ENCODE measurements at places on chromosomes 3 and 15.
A peak's percentile ranks its signal among the peaks of the same experiment; 100 is the strongest.

GRCh38 chr3:105504440-105504951 lies 137.8 kb downstream of the ALCAM start:
- no peak for DNase-seq

GRCh38 chr3:43615133-43615532 lies 6.7 kb downstream of the ANO10 start:
- no peak for DNase-seq

- no peak for DNase-seq
Observed at GRCh38 chr15:80179025-80179759, 26.4 kb downstream of the FAH start.

DNA sequence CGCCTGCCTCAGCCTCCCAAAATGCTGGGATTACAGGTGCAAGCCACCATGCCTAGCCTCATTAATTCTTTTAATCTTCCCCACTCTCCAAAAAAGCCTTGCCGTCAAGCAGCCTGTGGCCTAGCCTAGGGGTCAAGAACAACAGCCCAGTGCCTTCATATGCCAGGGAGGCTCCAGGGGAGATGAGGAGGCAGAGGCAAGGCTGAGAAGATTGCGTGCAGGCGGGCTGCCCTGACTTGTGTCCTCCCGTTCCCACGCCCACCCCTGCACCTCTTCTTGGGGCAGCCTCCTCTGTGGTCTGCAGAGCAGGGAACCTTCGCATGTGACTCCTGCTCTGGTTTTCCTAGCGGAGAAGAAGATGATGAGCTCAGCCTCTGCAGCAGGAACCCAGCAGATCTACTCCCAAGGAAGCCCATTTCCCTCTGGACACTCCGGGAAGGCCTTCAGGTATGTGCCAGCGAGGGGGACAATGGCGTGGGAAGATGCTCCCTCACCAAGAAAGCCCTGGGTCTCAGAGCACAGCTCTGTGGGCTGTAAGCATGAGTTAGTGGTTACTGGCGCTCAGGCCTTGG lies 118.5 kb upstream of the ABHD17C start:
- DNase-seq: no peak

- DNase-seq: peak; percentile 74
Observed at GRCh38 chr15:45205192-45205591, 17.4 kb upstream of the SHF start.

GRCh38 chr3:14595561-14595960 lies 55.4 kb upstream of the GRIP2 start:
- DNase-seq: no peak

DNA sequence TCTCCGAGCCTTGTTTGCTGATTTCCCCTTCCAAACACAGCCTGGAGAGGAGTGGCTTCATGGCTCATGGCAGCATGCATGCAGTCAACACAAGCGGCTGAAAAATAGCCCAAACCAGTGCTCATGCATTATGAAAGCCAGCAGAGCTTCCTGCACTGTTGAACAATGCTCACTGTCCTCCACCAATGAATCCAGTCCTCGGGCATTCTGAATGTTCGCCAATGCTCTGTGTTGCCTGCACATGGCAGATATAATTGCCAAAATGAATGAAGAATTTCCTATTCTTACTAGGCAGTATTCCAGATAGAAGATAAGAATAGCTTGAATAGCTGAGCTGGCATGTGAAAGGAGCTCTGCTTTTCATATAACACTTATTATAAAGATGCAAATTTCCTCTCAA lies 252.7 kb downstream of the ROBO1 start:
- no peak for DNase-seq

DNA sequence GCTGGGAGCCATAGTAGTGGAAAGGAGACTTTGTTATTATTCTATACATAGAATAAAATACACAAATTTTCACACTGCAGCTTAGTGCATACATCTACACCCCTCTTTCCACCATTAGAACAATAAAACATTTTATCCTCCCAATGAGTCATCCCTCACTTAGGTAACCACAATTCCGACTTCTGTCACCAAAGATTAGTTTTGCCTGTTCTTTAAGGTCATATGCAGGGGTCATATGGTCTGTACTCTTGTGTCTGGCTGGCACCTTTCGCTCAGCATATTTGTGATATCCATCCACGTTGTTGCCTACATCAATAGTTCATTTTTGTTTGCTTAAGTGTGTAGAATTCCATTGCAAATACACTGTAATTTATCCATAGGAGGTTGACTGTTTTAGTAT lies 399.4 kb downstream of the SHQ1 start:
- no peak for DNase-seq

- no peak for DNase-seq
Observed at GRCh38 chr3:68249265-68249664, 594.9 kb upstream of the SUCLG2 start.

DNA sequence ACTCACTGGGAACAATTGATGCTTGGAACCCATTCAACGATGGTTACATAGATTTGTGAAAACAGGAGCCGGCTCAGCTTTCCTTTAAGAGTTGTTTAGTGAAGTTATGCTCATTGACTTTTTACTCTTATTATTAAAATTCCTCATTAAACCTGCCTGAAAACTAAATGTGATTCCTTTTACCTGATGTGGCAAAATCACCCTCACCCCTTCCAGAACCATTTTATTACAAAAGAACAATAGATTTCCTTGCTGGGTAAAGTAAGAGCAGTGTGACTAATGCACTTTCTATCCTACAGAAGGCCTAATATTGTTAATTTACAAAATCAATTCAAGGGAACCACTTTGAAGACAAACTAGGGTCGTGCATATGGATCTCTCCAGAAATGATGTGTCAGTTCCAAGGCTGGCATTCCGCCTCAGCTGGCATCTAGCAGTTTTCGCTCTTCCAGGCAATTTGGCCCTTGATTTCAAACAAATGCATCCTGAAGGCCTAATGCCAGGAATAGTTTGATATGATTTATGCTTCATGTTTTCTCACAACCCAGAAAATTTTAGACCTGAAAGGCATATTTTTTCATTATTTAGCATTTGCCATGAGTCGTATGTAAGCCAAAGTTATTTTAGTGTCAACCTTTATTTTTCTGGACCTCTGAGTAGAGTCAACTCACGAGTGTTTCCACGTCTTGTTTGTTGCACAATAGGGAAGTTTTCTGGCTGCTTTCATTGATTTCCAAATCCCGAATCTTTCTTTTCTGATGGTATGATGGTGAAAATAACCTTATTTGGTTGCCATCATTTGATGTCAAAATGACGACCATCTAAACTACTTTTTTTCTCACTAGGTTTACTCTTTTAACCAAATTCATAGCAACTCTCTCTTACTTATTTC lies 447.8 kb downstream of the MECOM start:
- DNase-seq: no peak

DNA sequence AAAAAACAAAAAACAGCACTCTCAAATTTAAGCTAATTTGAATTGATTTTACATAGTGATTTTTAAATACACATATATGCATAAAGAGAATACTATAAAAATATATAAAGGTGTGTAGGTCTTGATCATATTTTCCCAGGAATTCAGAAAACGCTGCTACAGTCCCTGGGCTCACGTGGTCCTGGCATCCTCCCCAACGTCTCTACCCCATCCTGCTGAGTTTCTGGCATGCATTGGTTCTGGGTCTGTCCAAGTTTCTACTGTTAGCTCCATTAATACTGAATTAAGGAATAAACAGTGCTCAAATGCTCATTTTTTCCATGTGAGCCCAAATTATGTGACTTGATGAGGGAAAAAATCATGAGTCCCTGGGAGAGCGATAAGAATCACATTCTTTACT lies 32.7 kb upstream of the LAMP3 start:
- no peak for DNase-seq

DNA sequence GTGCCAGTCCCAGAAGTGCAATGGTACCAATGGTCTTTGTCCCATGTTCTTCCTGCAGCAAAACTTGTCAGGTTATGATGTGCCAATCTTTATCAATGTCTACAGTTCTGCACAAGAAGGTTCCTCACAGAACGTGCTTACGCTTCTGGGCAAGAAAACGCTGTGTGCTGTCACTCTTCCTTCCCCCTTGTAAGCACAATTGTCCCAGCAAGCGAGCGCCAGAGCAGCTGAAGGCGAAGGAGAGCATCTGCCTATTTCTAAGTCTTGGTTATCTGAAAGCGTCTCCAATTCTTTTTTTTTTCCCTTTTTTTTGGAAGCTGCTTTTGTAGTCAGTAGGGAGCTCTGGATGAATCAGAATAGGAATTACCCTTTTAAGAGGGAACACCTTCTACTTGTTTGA lies 514.4 kb downstream of the FGF12 start:
- no peak for DNase-seq

DNA sequence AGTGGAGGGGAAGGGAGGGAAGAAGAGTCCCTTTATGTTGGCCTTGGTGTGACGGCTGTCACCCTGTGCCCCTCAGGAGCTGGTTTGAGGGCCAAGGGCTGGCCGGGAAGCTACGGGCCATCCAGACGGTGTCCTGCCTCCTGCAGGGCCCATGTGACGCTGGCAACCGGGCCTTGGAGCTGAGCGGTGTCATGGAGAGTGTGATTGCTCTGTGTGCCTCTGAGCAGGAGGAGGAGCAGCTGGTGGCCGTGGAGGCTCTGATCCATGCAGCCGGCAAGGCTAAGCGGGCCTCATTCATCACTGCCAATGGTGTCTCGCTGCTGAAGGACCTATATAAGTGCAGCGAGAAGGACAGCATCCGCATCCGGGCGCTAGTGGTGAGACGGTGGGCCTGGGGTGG lies 8.1 kb upstream of the RCCD1 start:
- no peak for DNase-seq

- no peak for DNase-seq
Observed at GRCh38 chr3:171115667-171116066, 89.1 kb upstream of the SLC2A2 start.

GRCh38 chr3:194058753-194059152 lies 77.2 kb upstream of the HES1 start:
- no peak for DNase-seq

- no peak for DNase-seq
Observed at GRCh38 chr15:43132830-43133429, 456 bp upstream of the TMEM62 start.

- no peak for DNase-seq
Observed at GRCh38 chr3:43885908-43886618, 195.3 kb downstream of the ABHD5 start.

DNA sequence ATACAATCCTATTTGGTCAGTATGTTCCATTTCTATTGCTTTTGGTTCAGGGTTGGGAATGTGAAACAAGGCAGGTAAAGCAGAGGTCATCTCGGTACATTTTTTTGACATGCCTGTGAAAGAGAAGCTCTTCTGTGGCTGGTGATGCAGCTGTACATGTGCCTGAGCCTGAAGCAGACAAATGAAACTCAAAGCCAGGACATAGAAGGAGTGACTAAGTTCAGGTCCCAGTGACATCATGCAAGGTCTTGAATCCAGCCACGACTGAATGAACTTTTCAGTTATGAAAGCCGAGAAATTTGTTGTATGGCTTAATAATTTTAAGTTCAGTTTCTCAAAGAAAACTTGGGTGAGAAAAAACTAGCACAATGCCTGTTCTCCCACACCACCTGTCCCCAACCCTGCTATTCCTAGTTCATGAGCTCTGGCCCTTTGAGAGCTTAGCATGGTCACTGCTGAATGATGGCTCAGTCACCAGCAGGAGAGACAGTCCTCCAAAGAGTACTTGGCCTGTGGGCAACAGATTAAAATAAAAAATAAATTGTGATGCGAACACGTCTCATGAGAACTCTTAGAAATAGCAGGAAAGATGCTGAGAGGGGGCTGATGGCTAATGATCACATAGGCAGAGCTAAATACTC lies 600.2 kb upstream of the GRM7 start:
- DNase-seq: no peak

DNA sequence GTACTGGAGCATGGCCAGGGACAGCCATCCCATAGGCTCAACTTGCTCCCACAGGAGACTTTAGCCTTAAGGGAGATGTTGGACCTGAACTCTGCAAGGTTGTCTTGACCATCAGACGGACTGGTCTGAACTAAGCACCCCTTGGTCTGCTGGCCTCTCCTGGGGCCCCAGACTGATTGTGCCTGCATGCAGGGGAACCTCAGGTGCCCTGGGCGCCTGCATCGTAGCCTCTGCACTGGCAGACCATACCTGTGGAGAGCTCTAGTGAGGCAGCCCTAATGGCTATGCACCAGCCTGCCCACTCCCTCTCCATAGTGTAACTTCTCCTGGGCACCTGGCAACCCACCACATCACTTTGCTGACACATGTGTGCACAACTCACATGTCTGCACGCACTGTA lies 395.6 kb downstream of the ZPLD1 start:
- no peak for DNase-seq

GRCh38 chr15:70597945-70598344 lies 165.4 kb downstream of the UACA start:
- no peak for DNase-seq

- no peak for DNase-seq
Observed at GRCh38 chr15:98076021-98076816, 115.7 kb downstream of the ARRDC4 start.

DNA sequence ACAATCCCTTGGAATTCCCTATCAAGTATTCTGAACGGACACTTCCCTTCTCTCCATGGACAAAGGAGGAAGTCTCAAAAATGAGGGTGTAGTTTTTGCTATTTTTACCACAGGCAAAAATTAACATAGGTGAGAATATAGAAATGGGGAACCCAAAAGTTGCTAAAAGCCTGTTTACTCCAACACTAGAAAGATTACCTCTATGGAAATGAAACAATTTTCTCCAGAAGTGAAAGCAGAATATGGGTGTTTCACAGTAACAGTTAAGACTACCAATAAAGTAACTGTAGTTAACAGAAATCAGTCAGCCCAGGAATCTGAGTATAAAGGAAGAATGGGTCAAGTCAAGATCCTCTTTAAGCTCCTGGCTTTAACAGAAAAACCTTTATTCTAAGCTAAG lies 9.3 kb downstream of the TRA2B start:
- no peak for DNase-seq

DNA sequence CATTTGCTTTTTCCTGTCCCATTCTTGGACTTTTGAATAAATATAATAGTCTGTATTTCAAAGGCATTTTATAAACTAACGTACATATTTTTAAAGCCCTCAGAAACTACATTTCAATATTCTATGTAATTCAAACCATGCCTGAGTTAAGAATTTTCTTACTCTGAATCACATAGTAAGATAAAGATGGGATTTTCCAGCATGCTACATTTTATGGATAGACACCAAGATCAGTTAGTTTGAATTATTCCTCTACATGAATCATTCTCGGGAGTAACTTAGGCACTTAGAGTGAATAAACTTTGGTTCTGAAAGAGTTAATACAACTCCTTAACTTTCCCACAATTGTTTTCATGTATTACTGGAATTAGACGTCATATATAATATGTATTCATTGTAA lies 713.3 kb upstream of the CBLB start:
- no peak for DNase-seq

DNA sequence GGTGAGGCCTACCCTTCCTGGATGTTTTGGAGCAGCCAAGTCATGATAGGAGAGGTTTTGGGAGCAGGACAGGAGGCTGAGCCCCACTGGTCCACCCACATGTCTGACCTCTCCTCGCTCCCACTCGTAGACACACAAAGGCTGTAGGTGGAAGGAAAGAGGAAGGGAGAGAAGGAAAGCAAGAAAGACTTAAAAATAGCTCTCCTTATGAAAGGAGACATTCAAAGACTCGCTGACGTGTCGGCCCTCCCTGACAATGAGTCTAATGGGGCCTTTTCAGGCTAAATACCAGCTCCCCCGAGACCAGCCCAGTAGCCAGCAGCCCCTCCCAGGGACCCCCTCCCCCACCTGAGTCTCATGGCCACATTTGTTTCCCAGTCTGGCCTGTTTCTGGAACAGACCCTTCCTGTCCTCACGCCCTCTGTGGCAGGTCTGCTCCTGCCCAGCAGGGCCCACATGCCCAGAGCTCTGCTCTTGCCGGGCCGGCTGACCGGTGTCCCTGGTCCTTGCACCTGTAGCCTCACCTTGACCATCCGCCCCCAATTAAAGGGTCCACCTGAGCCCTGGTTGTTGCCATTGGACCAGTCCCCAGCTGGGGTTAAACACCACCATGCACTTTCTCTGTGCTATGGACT lies 49.3 kb downstream of the FGD5 start:
- no peak for DNase-seq

GRCh38 chr15:58552505-58553364 lies 120.9 kb downstream of the LIPC start:
- no peak for DNase-seq

Measured in activated naive CD8-positive, alpha-beta T cell treated with anti-CD3 and anti-CD28 coated beads, Interleukin-2, amount 50 U/mL, for 24 hours (primary cell).